ENCODE measurements at places on chromosomes 6 and 20. TPM values are rescaled to one million over a fixed set of nuclear protein-coding genes. Genes with fewer than 3 reads are reported as not detected.
A peak's percentile ranks its signal among the peaks of the same experiment; 100 is the strongest.

DEFB132 gene
- not detected for total RNA-seq

DNA sequence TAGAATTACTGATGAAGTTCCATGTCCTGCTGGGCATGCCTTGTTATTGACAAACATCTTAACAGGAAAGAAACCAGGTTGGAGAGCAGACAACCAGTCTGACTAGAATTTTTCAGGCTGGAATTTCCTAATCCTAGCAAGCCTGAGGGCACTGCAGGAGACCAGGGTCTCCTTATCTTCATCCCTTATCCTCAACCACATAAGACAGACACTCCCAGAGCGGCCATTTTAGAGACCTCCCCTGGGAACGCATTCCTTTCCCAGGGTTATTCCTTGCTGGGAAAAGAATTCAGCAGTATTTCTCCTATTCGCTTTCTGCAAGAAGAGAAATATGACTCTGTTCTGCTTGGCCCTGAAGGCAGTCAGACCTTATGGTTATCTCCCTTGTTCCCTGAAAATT lies 803.7 kb downstream of the GRIK2 start:
- no peak for DNase-seq

GRCh38 chr6:111711476-111711875 lies 105.8 kb upstream of the TRAF3IP2 start:
- peak; percentile 91 for DNase-seq

DCBLD1 gene
- total RNA-seq, result 9.9 TPM

DNA sequence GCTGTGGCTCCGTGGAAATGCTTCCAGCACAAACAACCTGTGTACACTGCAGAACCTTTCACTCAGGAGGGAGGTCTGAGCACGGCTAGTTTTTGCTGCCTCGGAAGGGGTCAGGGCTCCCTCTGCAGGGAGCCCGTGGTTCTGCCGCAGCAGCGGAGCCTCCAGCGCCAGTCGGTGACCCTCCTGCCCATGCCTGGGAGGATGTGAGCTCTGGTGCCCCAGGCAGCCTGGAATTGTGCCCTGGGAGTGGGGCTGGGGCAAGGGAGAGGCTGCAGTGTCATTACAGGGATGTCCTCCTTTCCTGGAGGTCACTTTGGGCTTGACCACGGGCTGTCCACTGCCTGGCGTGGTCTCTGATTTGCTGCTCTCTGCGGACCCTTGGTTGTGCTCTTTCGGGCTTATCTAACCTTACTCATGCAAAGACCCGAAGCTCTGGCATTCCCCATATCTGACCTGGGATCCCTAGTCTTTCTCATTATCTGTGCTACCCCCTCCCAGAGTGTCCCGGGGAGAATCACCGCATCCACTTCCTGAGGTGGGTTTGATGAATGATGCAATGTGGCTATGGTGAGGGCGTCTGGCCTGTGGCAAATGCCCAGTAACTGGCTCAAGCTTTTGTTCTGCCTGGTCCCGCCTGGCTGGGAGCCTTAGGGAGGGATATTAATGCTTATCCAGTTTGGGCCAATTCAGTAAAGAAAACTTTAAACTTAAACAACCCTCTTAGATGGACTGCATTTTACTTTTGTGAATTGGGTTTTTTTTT lies 59.6 kb upstream of the TAGAP start:
- DNase-seq, result peak; percentile 75

- peak; percentile 51 for DNase-seq
Observed at GRCh38 chr6:2748183-2748582, 2.5 kb downstream of the MYLK4 start.

- no peak for DNase-seq
Observed at GRCh38 chr6:28771401-28772267, 152.2 kb downstream of the TRIM27 start.

CLIC5 gene
- 18.1 TPM for total RNA-seq

DNA sequence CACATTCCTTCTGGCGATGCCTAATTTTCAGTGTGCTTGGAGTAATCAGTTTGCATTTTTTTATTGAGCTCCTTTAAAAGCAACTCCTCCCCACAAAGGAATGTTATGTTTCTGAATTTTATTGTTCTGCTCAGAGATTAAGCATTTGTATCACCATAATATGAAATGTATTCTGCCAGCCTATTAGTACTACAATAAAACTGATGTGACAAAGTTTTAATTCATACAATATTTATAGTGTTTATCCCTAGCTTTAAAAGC lies 236.9 kb upstream of the ASCC3 start:
- DNase-seq, result no peak

DNA sequence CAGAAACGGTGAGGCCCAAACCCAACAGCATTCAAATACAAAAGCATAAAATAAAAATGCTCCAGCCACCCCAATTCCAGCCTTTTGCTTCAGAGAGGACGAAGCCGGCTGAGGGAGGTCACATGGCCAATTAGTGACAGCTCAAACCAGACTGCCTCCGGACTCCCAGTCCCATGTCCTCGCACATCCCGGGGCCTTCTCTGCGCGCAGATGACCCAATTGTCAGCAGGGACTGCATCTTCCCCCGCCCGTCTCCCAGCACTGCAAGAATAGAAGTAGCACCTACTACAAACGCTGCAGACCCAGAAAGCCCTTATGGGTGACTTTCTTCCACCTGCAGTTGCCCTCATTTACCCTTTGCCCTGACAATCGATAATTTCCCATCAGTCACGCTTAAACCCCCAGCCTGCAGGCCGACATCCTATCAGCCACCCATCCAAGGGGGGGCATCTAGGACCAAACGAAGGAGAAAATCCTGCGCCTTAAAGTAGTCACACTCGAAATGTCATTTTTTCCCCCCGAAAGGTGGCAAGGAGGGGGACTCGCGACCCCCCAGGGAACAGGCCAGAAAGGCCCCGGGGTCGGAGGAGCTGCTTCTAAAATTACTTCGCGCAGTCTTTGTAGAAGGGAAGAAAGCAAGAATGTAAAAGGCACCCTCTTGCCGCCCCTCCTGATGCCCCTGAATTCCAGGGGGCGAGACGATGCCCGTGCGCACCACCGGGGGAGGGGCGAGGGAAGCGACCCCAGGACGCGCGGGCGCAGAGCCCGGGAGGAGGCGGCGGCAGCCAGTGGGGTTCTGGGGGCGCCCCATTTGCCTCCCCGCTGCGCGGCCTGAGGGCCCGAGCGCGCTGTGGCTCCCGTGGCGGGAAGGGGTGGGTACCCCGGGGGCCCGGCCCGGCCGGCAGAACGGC lies 792 bp downstream of the SLC23A2 start:
- peak; percentile 32 for DNase-seq

DNA sequence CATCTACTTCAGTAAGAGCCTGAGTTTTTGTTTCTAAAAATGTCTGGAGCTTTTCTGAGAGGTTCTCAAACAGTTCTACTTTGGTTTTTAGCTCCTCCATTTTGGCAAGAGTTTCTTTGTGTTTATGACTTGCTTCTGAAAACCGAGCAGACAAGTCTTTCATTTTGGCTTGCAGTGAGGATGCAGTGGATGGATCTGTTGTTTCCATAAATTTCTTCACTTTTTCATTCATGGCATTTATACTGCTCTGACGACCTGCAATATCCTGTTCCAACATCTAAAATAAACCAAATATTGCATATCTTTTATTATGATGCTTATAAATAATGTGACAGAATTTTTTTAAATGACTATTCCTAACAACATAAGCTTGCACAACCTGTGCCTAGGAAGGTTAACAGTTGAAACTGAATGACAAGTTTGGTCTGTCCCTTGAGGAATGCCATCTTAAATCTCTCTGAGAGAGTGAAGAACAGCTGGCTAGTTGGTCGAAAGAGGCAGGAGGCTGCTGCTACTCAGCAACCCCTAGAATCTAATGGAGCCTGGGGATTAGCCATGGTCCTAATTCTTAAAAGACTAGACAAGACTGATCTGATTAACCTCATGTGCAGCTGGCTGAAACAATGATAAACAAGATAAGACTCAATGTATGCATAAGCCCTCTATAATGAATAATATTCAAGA lies 69.8 kb downstream of the DST start:
- DNase-seq, result peak; percentile 59

DNA sequence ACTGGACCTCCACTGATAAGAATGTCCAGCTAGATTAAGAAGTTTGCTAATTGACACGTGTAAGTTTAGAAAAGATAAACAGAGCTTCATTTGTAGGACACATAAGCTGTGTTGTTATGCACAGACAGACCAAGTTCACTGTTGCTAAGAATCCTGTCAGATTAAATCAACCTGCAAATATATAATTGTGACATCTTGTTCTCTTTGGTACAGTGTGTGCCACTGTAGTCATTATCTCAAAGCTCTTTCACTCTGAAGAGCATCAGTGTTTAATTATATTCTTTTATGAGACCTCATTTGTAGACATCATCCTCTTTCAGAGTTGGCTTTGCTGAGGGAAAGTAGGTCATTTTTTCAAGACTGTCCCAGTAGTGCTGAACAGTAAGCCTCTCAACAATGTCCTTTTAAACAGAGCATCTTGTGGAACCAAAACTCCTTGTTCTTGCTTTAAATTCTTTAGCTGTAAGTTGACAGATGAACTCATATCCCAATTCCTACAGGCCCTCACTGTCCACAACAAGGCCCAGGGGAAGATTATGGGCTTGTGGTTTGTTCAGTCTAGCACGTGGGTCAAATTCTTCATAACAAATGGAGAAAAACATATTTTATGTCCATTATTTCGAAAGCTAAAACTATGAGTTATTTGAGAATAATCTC lies 252.4 kb downstream of the HDGFL1 start:
- DNase-seq, result no peak

DNA sequence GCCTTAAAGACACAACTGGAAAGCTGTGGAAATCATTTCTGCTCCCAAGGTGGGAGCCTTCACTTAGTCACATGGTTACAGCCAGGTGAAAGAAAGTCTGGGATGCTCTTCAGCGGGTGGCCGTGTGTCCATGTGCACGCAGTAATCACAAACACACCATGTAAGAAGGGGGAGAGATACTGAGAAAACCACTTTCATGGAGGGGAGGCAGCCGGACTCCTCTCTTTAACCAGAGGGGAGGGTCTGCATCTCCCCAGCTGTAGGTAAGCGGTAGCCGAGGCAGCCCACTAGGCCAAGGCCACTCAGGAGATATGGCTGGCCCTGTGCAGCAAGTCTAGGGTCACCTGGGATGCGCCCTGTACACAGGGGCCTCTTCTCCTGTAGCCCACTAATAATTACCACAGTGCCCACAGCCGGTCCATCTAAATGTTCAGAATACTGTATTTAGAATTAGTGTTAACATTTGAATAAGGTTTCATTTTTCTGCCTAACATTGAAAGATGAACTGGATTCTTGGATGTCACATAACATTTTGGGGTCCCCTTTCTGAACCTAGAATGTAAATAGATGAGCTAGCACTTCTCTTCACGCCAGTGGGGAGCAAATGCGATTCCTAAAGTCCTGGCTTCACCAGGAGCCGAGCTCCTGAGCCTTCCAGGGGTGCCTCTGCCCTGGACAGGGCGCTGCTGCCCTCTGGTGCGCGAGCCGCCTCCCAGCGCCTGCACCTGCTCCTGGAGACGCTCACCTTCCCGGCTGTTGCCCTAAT lies 15.9 kb downstream of the GPR31 start:
- peak; percentile 65 for DNase-seq

- DNase-seq, result no peak
Observed at GRCh38 chr6:73339340-73339739, 14.7 kb downstream of the DPPA5 start.

FOXQ1 gene
- total RNA-seq, result 6.4 TPM

DNA sequence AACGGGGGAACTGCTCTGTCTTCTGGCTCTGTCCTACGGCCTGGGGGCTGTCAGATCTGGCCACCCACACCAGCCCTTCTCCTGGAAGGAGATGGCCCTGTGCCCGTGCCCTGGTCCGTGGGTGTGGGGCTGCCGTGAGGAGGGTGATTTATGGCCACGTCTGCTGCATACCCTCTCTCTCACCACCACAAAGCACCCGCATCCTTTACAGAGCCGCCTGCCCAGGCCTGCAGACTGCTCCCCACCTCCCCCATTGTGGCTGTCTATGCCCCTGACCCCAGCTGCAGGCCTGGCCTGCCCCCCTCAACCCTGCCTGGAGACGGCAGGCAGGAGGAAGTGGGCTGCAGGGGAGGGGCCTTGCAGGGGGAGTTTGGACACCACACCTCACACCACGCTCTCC lies 72.7 kb upstream of the GATA5 start:
- DNase-seq, result no peak

DNA sequence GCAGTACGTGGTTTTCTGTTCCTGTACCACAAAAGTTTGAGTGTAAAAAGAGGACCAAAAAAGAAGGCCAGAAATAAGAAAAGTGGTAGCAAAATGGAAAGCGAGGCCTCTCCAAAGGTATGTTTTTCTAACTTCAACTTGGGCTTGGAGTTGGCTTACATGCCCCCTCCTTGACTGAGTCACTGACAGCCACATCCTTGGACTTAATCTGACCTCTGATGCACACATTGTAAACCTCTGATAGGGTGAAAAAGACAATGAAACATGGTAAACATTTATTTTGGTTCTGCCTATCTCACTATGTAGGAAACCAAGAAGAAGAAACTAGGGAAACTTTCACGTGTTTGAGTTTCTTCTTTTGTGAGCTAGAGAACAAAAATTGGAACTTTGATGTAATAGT lies 503.2 kb upstream of the ID4 start:
- no peak for DNase-seq

PLN gene
- 24.5 TPM for total RNA-seq

GRCh38 chr20:36974660-36975059 lies 23.2 kb upstream of the SAMHD1 start:
- DNase-seq, result no peak

- no peak for DNase-seq
Observed at GRCh38 chr6:153758516-153758915, 280.5 kb upstream of the OPRM1 start.

DNA sequence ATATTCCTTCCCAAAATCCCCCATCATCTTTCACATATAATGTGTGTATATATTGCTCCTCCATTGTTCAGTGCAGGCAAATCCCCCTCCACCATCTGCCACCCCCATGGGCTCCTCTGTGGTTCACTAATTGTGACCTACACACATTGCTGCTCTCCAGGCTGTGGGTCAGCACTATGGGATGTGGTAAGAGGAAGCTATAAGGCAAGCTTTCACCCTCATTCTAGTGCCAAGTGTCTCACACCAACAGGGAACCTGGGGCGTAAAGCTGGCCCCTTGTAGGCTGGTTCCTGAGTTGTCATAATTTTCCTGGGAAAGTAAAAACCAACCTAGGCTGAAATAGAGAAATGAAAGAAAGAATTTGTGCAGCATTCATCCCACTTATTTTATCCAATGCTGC lies 16.8 kb downstream of the FKBP1A start:
- DNase-seq, result no peak

- no peak for DNase-seq
Observed at GRCh38 chr6:47342824-47343223, 33.1 kb upstream of the TNFRSF21 start.

CLPSL1 gene
- total RNA-seq, result not detected

- DNase-seq, result no peak
Observed at GRCh38 chr6:121666814-121667213, 231.4 kb downstream of the GJA1 start.

DNA sequence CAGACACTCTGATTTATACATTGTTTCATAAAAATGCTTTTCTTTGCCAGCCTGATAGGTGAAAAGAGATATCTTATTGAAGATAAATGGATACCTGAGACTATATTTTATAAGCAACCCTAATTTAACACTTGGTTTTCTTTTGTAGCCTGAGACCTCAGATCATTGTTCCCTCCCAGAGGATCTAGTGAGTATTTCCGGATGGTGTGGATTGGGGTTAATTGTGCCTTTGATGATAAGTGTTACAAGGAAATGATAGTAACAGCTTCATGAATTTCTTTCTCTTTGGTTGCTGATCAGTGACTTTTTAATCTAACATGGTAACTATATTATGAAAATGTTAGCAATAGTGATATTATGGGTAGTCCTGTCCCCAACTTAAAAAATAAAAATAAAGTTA lies 30.4 kb downstream of the KDM1B start:
- DNase-seq, result no peak
